ENCODE measurements at places on chromosomes 7 and 10.

DNA sequence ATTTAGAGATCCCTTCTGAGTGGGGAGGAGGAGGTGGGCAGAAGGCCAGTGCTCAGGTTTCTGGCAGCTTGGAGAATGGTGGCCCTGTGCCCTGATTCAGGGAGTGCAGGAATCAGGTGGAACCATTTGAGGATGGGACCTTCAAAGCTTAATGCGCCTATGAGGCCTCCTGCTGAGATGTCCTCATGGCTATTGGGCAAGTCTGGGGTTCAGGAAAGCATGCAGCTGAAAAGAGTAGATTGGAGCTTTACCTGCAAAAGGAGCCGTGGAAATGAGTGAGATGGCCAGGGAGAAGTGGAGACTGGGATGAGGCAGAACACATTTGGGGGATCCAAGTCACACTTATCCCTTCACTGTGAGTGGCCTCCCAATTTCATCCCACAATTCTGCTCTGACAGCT is 6.1 kb downstream of the FFAR4 start:
- no peak for DNase-seq

GRCh38 chr10:125159486-125159931 is 854 bp downstream of the CTBP2 start:
- DNase-seq = no peak

DNA sequence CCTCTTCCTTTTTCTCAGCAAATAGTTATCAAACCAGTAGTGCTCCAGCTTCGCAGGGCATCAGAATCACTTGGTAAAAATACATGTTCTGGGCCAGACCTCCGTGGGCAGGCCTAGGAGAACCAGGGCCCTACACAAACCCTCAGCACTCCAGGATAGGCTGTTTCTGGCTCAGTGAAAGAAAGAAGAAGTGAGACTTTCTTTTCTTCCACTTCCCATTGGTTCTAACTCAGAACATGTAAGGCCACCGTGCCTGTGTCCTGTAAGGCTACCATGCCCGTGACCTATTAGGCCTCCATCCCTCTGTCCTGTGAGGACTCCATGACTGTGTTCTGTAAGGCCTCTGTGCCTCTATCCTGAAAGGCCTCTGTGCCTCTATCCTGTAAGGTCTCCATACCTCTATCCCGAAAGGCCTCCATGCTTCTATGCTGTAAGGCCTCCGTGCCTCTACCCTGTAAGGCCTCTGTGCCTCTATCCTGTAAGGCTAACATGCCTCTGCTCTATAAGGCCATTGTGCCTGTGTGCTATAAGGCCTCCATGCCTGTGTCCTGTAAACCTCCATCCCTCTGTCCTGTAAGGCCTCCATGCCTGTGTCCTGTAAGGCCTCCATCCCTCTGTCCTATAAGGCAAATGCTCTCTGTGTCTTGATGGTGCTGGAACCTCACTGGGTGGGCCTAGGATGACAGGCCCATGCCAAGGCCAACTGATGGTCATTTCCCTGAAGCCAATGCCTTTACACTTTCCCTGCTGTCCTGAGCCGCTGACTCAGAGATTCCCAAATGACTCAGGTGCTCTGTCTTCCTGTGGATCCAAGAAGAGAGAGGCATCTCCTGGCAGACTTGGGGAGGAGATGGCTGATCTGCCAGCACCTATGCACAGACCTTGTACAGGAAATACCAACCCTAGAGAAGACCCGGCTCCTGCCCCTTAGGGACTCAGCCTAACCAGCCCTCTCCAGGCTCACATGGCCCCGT is 96.6 kb upstream of the CACUL1 start:
- no peak for DNase-seq

- DNase-seq = no peak
Measured at GRCh38 chr7:108253275-108254044, 123.3 kb upstream of the LAMB4 start.

GRCh38 chr10:131259535-131259934 is 52.0 kb downstream of the TCERG1L start:
- no peak for DNase-seq

GRCh38 chr7:139758388-139758787 is 19.4 kb downstream of the HIPK2 start:
- DNase-seq = no peak

DNA sequence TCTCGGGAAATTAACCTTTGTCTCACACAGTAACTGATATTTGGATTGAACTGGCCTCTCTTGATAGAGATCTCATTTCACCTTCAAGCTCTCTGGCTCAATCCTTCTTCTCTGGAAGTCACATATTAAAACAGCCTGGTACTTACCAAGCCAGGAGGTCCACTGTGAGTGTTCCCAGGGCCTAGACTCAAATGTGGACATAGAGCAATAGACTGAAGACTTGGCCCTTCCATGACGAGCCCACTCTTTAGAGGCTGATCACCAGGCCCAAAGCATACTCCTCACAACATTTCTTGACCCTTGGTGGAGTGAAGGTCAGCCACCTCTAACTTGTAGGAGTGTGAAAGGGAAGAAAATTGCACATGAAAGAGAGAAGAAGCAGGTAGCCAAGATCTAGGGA is 38.5 kb downstream of the COL1A2 start:
- DNase-seq = no peak

Data from amniotic stem cell (primary cell).